ENCODE measurements at places on chromosomes 6 and 20.

GRCh38 chr20:57007171-57007540 lies 259.3 kb downstream of the BMP7 start:
- DNase-seq, result no peak

DNA sequence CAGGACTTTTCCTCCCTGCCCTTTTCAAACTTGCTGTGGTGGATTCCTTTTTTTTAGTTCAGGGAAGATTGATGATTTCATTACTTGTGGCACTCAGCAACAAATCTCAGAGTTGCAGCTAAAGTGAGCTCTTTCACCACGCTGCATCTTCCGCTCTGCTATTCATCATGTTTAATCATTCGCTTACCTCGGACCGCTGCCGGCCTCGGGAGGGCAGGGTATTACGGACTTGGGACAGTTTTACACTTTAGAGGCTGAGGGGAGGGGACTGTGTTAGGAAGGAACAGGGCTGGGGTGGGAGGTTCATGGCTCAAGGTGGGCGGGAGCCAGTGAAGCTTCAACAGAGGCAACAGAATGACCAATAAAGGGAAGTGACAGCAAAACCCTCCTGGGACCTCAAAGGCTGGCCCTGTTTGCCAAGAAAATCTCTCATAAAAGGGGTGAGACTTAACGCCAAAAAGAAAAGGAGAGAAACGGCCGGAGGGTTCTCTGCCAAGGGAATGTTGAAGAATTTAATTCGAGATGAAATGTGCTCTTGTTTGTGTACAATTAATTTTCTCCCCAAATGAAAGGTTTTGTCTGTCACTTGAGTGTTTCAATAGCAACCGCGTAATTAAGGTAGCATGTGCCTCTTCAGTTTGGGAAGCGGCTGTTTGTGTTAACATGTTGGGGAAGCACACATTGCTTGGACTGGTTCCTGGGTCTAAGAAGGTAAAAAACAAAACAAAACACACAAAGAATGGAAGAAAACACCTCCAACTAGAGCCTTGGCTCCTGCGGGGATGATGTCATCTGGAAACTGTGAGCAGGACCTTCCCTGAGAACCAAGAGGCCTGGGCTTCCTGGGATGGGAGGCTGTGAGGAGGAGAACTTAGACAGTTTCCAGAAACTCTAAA lies 72.5 kb upstream of the SULF2 start:
- DNase-seq, result peak; percentile 30

DNA sequence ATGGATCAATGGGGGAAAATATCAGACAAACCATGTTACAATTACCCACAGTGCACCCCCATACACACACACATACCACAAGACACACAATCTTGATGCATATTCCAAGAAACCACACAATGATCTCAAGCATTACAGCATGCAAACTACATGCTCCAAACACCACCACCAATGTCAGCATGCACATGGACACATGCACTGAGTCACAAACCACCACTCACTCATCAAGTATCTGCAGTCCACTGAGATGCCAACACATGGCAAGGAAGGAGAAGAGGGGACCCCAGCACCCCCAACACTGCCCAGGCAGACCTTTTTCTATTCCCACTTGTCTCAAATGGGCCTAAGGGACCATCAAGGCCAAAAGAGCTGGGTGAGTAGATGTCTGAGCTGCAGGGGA lies 91.6 kb downstream of the PREX1 start:
- no peak for DNase-seq

GRCh38 chr6:165383323-165383722 lies 73.9 kb upstream of the C6orf118 start:
- DNase-seq, result no peak

DNA sequence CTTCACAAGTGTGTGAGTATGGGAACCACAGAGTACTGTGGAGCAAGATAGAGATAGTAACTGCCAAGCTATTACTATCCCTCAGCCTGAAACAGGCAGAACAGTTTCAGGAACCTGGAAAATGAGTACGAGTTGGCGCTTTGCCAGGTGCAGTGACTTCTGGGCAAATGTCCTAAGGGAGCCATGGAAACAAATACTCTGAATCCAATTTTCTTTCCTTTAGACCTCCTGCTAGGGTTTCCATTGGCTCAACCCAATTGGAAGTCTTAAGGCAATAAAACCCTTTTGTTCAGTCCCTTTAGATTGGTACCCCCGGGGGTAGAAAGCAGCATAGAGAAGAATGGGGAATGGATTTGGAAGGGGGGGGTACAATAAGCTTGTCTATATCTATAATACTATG lies 205.0 kb upstream of the EPHA7 start:
- DNase-seq, result no peak

GRCh38 chr6:62993951-62994350 lies 217.3 kb upstream of the FKBP1C start:
- no peak for DNase-seq

- DNase-seq, result no peak
These were observed 133.0 kb downstream of the CLIC5 start for GRCh38 chr6:45882671-45883070.

DNA sequence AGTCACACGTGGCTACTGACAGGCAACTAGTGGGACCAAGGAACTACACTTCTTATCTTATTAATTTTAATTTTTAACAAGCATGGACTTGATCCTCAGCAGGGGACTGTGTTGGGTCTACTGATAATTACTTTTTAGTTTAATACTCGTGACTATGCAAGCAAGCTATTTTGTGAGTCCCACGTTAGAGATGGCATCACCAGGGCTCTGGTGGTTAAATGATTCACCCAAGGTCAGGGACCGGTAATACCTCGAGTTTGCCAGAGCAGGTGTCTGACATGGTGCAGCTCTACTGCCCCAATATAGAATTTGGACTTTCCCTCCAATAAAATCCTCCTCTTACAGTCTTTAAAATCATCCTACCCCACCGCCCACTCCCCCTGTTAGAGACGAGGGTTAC lies 98.6 kb upstream of the RIN2 start:
- no peak for DNase-seq

DNA sequence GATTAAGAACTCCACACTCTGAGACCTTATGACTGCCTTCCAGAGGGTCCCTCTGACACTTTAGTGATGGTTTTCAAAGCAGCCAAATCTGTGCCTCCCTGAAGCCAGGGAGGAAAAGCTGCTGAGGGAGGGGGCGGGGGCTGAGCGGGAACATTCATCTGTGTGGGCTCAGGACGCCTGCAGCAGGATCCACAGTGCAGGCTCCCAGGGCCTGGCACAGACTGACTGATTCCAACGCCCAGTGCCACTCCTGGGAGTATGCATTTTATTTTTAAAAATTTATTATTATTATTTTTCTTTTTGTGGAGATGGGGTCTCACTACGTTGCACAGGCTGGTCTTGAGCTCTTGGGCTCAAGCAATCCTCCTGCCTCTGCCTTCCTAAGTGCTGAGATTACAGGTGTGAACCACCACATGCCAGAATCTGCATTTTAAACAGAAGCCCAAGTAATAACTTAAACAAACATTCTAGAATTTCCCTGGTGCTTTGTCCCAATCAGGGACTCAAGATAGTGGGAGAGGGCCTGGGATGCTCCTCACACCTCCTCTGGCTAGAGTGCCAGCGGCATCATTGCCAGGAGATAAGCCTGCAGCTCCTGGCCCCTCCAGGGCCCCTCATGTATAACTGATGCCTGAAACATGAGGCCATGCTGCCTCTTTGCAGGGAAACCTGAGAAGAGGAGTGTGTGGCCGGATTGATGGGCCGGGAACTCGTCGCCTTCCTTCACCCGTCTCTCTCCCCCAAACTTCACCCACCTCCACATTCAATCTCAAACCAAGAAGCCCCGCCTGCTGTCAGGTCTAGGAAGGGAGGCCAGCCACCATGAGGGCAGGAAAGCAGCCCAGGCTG lies 438 bp upstream of the TMC2 start:
- no peak for DNase-seq

- DNase-seq, result no peak
These were observed 14.9 kb upstream of the FAM210B start for GRCh38 chr20:56343861-56344381.

DNA sequence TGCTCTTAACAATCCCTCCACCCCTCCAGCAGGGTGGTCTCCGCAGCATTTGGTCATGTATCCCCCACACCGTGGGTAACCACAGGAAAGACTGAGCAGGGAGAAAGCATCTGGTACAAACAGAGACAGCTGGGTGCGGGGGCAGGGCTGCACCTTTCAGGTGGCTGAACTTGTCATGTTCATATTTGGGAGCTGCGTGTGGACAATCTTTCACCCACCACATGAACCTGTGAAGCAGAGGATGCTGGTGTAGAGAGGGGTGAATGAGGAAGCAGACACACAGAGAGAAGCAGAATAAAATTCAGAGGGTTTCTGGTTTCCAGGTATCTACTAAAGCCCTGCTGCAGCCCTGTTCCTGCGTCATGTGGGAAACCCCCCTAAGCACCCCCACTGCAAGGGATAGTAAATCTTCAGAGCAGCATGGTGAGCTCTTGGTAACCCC lies 8.9 kb downstream of the GFOD1 start:
- DNase-seq, result no peak

- peak; percentile 85 for DNase-seq
These were observed 46.2 kb upstream of the EEF1A1 start for GRCh38 chr6:73566954-73567591.

GRCh38 chr6:53119349-53119748 lies 29.3 kb downstream of the GCM1 start:
- no peak for DNase-seq

- DNase-seq, result no peak
These were observed 131.6 kb upstream of the ESR1 start for GRCh38 chr6:151675746-151676459.

- no peak for DNase-seq
These were observed 244.2 kb upstream of the RIMS1 start for GRCh38 chr6:71642120-71642519.

GRCh38 chr20:52676283-52676995 lies 295.7 kb upstream of the TSHZ2 start:
- DNase-seq, result no peak

- no peak for DNase-seq
These were observed 9.1 kb downstream of the GOPC start for GRCh38 chr6:117592983-117593759.

GRCh38 chr6:118968416-118968815 lies 33.5 kb upstream of the MCM9 start:
- DNase-seq, result no peak

- DNase-seq, result no peak
These were observed 68.6 kb upstream of the FOXA2 start for GRCh38 chr20:22652681-22653588.

- DNase-seq, result peak; percentile 51
These were observed 3.4 kb downstream of the LINC00237 start for GRCh38 chr20:21102603-21103311.

DNA sequence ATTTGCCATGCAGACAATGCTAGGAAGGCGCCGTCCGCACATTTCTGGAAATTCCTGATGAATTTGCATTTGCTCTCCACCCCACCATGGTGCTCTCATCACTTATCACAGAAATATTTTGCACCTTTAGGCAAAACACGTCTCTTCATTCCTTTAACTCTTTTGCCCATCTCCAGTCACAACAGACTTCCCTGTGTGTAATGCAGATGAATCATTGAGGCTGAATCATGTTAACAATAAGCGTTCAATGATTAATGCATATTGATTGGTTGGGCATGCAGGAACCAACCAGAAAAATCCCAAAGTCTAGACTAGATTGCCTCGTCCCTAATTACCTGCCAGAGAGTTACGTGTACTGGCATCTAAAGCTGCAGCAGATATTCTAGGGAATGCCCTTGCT lies 80.0 kb upstream of the ATXN1 start:
- DNase-seq, result no peak

DNA sequence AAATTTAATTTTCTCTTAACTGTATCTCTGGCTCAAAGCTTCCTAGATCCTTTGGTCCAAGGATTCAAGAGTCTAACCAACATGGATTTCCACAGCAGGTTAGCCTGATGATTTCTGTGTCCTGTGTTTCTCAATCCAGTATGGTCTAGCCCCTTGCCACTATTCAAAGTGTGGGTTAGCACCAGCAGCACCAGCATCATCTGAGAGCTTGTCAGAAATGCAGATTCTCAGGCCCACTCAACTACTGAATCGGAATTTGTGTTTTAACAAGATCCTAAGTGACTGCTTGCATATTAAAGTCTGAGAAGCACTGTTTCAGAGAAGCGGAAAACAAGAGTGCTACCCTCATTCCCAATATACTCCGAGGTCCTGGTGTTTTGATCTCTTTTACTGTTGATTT lies 133.8 kb upstream of the PRDM1 start:
- DNase-seq, result no peak

- DNase-seq, result peak; percentile 18
These were observed 25.9 kb upstream of the CRISP1 start for GRCh38 chr6:49892280-49892679.

DNA sequence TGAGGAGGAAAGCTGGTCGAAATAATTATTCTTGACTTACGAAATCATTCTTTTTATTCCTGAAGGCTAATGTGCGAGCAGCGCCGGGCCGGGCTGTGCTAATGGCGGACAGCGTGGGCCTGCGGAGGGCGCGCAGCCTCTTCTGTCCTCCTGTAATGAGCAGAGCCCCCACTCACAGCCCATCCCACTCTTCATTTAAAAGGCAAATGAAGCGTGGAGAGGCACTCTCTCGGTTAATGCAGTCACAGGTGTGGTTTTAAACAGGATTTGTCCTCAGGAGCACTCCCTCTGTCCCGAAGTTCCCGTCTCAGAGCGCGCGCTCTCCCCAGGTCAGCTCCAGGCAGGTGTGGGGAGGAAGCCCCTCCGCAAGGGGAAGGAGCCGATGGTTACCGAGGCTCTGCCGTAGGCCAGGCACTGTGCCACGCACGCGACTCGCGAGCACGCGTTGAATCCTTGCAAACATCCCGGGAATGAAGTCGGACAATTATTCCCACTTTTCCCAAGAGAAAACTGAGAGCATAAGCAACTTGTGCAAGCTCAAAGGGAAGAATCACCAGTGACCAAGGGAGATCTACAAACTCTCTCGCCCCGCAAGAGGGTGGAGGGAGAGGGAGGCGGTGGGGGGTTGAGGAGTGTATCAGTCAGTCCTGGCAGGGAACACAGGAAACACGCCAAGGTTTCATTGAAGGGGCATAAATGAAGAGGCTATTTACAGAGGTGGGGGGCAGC lies 35.5 kb upstream of the ZFAND3 start:
- no peak for DNase-seq

DNA sequence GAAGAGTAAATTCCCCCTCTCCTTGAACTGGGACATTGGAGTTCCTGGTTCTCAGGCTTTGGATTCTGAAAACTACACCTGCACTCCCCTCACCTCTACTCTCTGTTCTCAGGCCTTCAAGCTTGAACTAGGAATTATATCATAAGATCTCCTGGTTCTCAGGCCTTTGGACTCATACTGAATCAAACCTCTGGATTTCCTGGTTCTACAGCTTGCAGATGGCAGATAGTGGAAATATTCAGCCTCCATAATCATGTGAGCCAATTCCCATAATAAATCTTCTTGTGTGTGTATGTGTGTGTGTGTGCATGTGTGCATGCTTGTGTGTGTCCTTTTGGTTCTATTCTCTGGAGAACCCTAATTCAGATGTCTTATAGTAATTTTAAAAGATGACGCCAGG lies 12.7 kb upstream of the CHD6 start:
- DNase-seq, result no peak
